ENCODE measurements at places on chromosomes 13 and 19.

DNA sequence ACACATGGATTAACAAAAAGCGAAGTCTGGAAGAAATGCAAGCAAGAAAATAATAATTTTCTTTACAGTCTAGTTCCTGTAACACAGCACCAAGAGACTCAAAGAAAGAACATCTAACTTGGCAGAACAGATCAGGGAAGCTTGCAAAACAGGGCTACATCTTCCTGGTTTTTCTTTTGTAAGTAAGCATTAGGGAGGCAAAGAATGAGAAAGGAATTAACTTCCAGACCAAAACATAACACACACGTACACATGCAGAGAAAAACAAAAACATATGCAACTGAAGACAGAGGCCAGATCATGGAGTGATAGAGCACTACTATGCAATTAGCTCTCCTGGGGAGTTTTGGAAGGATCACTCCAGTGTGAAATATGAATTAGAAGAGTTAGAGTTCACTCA is 120.5 kb downstream of the DIAPH3 start:
- DNase-seq: no peak
- no peak overlapping the region for H3K27ac ChIP-seq
- peaks cover 5% of the 10 kb centered on the region for H3K4me1 ChIP-seq
- no peak overlapping the region for H3K4me3 ChIP-seq
- no peaks in the 10 kb centered on the region for H3K27me3 ChIP-seq

- no peak for DNase-seq
- no peak overlapping the region for H3K27ac ChIP-seq
- H3K4me1 ChIP-seq: peaks cover 10% of the 10 kb centered on the region
- H3K4me3 ChIP-seq: no peak overlapping the region
- H3K36me3 ChIP-seq: no peaks in the 10 kb centered on the region
- H3K27me3 ChIP-seq: peaks cover 39% of the 10 kb centered on the region
Observed at GRCh38 chr13:46213242-46213641, 1.5 kb downstream of the LRRC63 start.

DNA sequence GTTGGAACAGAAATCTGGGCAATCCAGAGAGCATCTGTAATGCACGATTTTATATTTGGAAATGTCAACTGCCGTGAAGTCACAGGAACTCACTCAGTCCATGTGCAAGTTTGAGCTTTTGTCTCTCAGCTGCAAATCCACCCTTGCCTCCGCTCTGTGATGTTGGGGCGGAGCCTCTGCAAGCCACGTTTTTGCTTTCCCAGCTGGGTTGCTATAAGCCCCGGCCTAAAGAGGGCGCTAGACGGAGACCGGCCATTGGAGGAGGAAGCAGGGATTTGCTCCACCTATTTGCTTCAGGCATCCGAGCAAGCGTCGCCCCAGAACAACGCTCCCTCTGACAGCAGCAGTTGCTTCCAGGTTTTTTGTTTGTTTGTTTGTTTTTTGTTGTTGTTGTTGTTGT is 56.2 kb downstream of the TRPM4 start:
- no peaks in the 10 kb centered on the region for H3K27me3 ChIP-seq
- DNase-seq: no peak

DNA sequence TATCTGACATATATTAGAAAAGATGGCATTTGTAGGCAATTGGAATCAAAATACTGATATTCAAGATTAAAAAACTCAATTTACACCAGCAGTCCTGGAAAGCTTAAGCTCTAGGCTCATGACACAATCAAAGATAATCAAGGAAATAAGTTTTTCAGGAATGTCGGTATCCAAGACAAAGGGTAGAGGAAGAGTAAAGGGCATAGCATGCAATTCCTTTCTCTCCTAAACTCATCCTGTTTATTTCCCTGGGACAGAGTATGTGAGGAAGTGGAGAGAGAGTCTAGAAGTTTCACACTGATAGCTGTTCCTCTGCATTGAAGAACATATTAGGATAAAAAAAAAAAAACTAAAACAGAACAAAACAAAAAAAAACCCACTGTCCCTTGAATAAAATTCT is 2452.1 kb downstream of the PCDH9 start:
- no peaks in the 10 kb centered on the region for H3K4me1 ChIP-seq
- no peaks in the 10 kb centered on the region for H3K27me3 ChIP-seq
- H3K4me3 ChIP-seq: no peak overlapping the region
- H3K36me3 ChIP-seq: no peaks in the 10 kb centered on the region
- no peak for DNase-seq

DNA sequence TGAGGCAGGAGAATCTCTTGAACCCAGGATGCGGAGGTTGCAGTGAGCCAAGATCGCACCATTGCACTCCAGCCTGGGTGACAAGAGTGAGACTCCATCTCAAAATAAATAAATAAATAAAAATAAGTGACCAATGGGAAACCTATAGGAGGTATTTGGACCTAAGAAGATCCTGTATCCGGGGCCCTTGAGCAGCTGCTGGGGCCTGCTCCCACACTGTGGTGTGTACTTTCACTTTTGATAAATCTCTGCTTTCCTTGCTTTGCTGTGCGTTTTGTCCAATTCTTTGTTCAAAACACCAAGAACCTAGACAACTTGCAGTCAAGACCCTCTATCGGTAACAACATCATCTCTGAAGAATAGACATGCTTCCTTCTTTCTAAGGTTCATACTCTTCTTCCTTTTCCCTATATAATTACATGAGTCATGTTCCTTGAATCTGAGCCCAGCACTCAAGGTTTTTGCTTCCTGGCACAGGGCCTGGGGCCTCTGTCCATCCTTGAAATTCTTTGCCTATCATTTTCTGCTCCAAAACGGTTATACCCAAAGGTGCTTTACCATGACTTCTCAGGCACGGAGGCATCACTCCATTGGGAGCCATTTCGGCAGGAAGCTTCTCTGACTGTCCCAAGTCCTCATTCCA is 14.2 kb upstream of the PNMA8C start:
- H3K4me1 ChIP-seq: peaks cover 6% of the 10 kb centered on the region
- H3K27ac ChIP-seq: no peak overlapping the region
- H3K36me3 ChIP-seq: no peaks in the 10 kb centered on the region
- peak; percentile 89 for DNase-seq
- no peak overlapping the region for H3K4me3 ChIP-seq

GRCh38 chr13:41588899-41589298 is 131.5 kb downstream of the RGCC start:
- peak; percentile 80 for DNase-seq
- peaks cover 17% of the 10 kb centered on the region for H3K4me1 ChIP-seq
- peaks cover 5% of the 10 kb centered on the region for H3K36me3 ChIP-seq
- no peaks in the 10 kb centered on the region for H3K27me3 ChIP-seq

GRCh38 chr13:91249861-91250260 is 97.6 kb upstream of the MIR17HG start:
- no peak overlapping the region for H3K27ac ChIP-seq
- H3K36me3 ChIP-seq: no peaks in the 10 kb centered on the region
- H3K4me3 ChIP-seq: no peak overlapping the region
- no peaks in the 10 kb centered on the region for H3K4me1 ChIP-seq
- H3K27me3 ChIP-seq: no peaks in the 10 kb centered on the region

DNA sequence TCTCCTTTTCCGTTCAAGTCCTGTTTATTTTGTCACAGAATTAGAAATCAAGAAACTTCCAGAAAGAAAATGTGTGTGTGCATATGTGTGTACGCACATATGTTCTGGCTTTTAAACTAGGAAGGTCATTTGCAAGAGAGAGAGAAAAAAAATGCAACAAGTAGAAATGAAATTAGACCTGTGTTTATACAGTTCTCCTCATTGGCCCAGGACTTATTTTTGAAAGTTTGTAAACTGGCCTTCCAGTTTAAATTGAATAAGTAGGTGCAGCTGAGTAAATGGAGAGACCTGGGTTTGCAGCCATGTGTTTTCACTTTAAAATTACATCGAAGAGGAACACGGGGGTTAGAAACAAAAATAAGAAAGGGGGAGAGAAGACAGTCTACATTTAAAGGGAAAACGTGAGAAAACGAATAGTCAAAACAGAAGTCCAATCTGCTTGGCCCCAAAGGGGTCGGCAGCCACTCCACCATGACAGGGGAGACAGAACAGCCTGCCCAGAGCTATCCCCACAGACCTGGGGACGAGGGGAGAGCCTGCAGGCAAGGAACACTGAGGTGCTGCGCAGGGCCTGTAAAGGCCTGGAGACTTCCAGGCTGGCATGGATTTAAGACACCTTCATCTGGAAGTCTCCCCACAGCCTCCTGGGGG is 216.8 kb upstream of the MAB21L1 start:
- H3K27me3 ChIP-seq: no peaks in the 10 kb centered on the region
- no peak overlapping the region for H3K27ac ChIP-seq
- no peak overlapping the region for H3K4me3 ChIP-seq
- H3K4me1 ChIP-seq: peaks cover 18% of the 10 kb centered on the region

GRCh38 chr13:76889254-76889653 is 3.0 kb upstream of the KCTD12 start:
- H3K27ac ChIP-seq: no peak overlapping the region
- peaks cover 24% of the 10 kb centered on the region for H3K4me1 ChIP-seq
- H3K27me3 ChIP-seq: peaks cover 16% of the 10 kb centered on the region
- DNase-seq: no peak
- H3K36me3 ChIP-seq: no peaks in the 10 kb centered on the region
- H3K4me3 ChIP-seq: no peak overlapping the region

DNA sequence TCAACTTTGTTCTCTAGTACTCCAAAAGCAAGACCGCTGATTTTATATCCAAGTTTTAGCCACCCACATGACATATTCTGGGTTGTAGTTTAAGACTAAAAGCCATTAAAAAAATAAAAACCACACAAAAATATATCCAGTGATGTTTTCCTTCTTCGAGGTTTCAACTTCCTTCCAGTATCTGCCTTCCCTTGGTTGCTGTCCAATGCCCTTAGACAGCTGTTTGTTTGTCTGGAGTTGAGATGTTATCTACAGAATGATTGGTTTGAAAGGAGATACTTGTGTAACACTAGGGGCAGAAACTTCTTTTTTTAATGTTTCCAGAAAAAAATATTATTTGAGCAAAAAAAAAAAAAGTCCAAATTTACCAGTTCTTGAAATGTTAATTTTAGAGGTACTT is 591.5 kb upstream of the PCDH9 start:
- H3K4me1 ChIP-seq: no peaks in the 10 kb centered on the region
- no peak for DNase-seq
- H3K36me3 ChIP-seq: no peaks in the 10 kb centered on the region
- H3K4me3 ChIP-seq: no peak overlapping the region
- H3K27me3 ChIP-seq: no peaks in the 10 kb centered on the region
- H3K27ac ChIP-seq: no peak overlapping the region

DNA sequence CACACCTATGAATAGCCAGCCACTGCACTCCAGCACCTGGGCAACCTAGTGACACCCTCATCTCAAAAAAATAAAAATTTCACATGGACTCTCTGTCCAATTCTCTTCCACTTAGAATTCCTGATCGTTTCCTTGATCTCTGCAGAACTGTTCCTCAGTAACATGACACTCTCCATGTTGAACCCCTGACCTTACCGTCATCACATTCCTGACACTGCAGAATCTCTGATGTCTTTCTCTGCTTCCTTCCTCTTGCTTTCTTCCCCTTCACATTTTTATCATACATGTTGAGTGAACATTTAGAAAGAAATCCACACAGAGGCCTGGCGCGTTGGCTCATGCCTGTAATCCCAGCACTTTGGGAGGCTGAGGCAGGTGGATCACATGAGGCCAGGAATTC is 15.0 kb downstream of the ZNF114 start:
- H3K4me3 ChIP-seq: no peak overlapping the region
- H3K27ac ChIP-seq: peak overlapping the region; percentile 93
- H3K27me3 ChIP-seq: no peaks in the 10 kb centered on the region
- H3K4me1 ChIP-seq: peaks cover 9% of the 10 kb centered on the region

GRCh38 chr13:23399347-23399746 is 34.2 kb downstream of the SACS start:
- no peak overlapping the region for H3K27ac ChIP-seq
- no peak for DNase-seq
- no peak overlapping the region for H3K4me3 ChIP-seq
- H3K4me1 ChIP-seq: no peaks in the 10 kb centered on the region
- H3K27me3 ChIP-seq: no peaks in the 10 kb centered on the region
- no peaks in the 10 kb centered on the region for H3K36me3 ChIP-seq

DNA sequence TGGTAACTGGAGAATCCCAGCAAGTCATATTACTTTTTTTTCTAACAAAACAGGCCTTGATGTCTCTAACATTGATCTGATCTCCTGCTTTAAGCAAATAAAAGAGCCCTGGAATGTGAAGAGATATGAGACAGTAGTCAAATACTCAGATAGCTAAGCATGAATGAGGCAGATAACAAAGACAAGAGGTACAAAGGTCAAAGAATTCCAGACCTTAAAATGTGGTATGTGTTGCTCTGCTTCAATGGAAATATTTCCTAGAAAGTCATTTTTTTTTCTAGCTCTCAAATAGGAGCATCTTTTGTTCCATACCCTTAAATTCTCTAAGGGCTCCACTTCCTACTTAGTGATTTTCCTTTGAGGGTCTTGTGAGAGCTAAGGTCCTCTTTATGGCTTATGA is 54.6 kb downstream of the ZNF254 start:
- H3K27ac ChIP-seq: no peak overlapping the region
- H3K27me3 ChIP-seq: no peaks in the 10 kb centered on the region
- H3K4me3 ChIP-seq: no peak overlapping the region
- no peaks in the 10 kb centered on the region for H3K36me3 ChIP-seq

DNA sequence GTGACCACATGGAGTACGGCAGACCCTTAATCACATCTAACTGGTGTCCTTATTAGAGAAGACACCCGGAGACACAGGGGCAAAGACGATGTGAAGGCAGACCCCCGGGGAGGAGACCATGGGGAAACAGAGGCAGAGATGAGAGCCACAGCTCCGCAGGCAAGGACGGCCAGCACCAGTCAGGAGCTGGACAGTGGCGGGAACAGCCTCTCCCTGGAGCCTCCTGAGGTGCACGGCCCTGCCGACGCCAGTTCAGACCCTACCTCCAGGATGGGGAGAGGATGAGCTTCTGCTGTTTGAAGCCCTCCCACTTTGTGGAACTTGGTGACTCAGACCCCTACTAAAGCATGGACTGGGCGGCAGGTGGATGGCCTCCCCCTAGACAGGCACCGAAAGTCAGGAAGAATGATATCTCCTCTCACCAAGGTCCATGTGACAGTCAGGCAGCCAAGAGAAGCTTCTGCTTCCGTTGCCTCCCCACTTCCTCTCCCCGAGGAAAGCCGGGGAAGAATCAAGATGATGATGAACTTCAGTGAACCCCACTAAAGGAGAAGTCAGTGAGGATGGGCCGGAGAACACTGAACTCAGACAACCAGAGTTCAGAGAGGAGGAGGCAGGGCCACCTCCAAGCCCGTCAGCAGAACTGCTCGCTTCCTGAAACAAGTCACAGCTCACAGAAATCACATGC is 25.4 kb downstream of the RAB20 start:
- no peak overlapping the region for H3K27ac ChIP-seq
- H3K36me3 ChIP-seq: no peaks in the 10 kb centered on the region
- peaks cover 3% of the 10 kb centered on the region for H3K4me1 ChIP-seq
- no peaks in the 10 kb centered on the region for H3K27me3 ChIP-seq
- DNase-seq: peak; percentile 35
- H3K4me3 ChIP-seq: no peak overlapping the region

GRCh38 chr13:27293873-27294515 is 23.4 kb downstream of the RASL11A start:
- H3K36me3 ChIP-seq: no peaks in the 10 kb centered on the region
- peaks cover 14% of the 10 kb centered on the region for H3K27me3 ChIP-seq
- no peak overlapping the region for H3K4me3 ChIP-seq
- no peaks in the 10 kb centered on the region for H3K4me1 ChIP-seq

GRCh38 chr13:19587635-19588300 is 26.4 kb upstream of the TPTE2 start:
- H3K27me3 ChIP-seq: no peaks in the 10 kb centered on the region
- no peaks in the 10 kb centered on the region for H3K4me1 ChIP-seq
- DNase-seq: peak; percentile 62
- no peak overlapping the region for H3K4me3 ChIP-seq
- H3K36me3 ChIP-seq: no peaks in the 10 kb centered on the region

- peaks cover 34% of the 10 kb centered on the region for H3K4me1 ChIP-seq
- H3K27ac ChIP-seq: no peak overlapping the region
- DNase-seq: peak; percentile 82
- H3K4me3 ChIP-seq: no peak overlapping the region
- H3K36me3 ChIP-seq: no peaks in the 10 kb centered on the region
Observed at GRCh38 chr13:113930671-113931637, 42.9 kb downstream of the C13orf46 start.
